ENCODE measurements at places on chromosomes 16 and 17. TPM values are rescaled to one million over a fixed set of nuclear protein-coding genes. Genes with fewer than 3 reads are reported as not detected.

Gene PPL
- 4.8 TPM for total RNA-seq

Gene PLA2G10
- total RNA-seq = not detected

Gene PLD6
- 7.3 TPM for total RNA-seq

Gene TVP23A
- total RNA-seq = not detected

Gene TRAF4
- 41.3 TPM for total RNA-seq

Gene CD300LG
- not detected for total RNA-seq

Gene SLC22A31
- total RNA-seq = 1.2 TPM

Gene DLX3
- 0.07 TPM for total RNA-seq

Gene INCA1
- total RNA-seq = 1.3 TPM

Gene EPX
- not detected for total RNA-seq

Gene MYCBPAP
- 0.08 TPM for total RNA-seq

Gene KCNG4
- not detected for total RNA-seq

Gene GJD3
- 1.6 TPM for total RNA-seq

Gene MCRIP2
- 17.9 TPM for total RNA-seq

Gene ADAM11
- 1.3 TPM for total RNA-seq

Gene RMI2
- 37.1 TPM for total RNA-seq

Gene CCL16
- not detected for total RNA-seq

Gene NPTX1
- total RNA-seq = 202 TPM

Gene TNRC6C
- 1.8 TPM for total RNA-seq

Gene SLC5A10
- 0.19 TPM for total RNA-seq

Gene NGFR
- total RNA-seq = 0.90 TPM

Gene NCBP3
- total RNA-seq = 32.2 TPM

Gene SLC5A2
- total RNA-seq = 0.16 TPM

Gene MARCHF10
- 1.5 TPM for total RNA-seq

Gene NEK8
- total RNA-seq = 5.0 TPM

Gene ARL5C
- total RNA-seq = not detected

Gene UTS2R
- not detected for total RNA-seq

Gene ASGR1
- 1.2 TPM for total RNA-seq

Gene EFCAB13
- total RNA-seq = 1.8 TPM

Measured in A549 treated with ZK216348 at 1 μM for 4 hours (cell line).